ENCODE measurements at places on chromosomes 12 and 14.

DNA sequence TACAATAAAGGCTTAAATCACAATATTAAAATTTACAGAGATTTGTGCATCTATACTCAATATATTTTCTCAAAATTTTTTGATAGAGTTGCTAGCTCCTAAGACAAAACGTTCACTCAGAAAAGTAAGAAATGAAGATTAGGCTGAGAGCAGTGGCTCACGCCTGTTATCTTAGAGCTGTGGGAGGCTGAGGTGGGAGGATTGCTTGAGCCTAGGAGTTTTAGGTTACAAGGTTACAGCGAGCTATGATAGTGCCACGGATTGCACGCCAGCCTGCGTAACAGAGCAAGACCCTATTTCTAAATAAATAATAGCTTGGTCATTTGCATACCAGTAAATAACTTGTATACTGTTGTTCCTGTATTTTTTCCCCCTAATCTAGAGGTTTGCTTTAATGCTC is 35.0 kb upstream of the CFL2 start:
- no peak for DNase-seq

DNA sequence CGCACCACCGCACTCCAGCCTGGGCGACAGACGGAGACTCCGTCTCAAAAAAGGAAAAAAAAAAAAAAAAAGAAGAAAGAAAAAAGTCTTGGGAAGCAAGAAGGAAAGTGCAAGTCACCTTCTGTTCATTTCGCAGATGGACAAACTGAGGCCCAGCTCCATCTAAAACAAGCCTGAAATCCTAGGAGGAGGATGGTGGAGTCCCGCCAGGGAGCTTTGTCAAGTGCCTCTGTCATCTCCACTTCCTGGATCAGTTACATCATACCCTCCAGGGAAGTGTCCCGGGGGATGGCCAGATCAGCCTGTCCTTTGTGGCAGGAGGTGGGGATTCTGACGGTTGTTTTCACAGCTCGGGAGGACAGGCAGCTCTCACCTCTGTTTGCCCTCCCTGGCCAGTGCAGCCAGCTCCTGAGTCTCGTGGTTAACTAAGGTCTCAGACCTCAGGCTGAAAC is 8.7 kb upstream of the SDSL start:
- no peak for DNase-seq

DNA sequence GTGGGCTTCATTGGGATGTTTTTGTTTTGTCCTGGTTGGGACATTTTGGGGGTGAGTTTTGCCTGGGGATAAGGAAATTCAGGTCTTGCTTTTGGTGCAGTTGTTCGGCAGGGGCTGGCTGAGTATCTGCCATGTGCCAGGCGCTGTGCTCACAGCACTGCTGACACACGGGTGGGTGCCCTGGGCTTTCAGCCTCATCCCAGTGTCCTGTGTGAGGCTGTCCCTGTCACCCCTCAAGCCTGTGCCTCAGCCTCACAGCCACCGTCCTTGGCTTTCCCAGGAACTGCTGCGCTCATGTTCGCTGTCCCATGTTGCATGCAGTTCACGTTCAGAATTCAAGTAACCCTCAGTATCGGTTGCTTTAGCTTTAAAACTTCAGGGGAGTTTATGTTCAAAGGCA is 24.9 kb downstream of the XRCC3 start:
- no peak for DNase-seq

DNA sequence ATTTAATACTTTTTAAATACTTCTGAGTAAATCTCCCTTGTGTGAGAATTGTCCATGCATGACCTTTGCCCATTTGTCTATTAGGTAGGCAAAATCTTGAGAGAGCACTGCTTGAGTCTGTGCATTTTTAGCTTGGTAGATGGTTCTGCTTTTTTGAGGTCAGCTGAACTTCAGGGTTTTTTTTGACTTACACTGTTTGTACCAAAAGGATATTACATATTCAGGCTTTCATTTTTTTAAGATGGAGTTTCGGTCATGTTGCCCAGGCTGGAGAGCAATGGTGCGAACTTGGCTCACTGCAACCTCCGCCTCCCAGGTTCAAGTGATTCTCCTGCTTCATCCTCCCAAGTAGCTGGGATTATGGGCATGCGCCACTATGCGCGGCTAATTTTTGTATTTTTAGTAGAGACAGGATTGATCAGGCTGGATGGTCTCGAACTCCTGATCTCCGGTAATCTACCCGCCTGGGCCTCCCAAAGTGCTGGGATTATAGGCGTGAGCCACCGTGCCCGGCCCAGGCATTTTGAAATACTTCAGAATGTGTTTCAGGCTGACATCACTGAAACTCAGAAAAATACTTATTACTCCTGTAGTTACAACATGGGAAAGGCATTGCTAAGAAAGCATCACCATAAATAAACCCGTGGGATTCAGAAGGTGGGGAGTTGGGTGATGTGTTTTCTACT is 11.1 kb downstream of the RASSF3 start:
- no peak for DNase-seq

GRCh38 chr12:119444462-119445044 is 110.0 kb downstream of the CCDC60 start:
- DNase-seq: peak; percentile 0

- no peak for DNase-seq
Measured at GRCh38 chr14:23115039-23115731, 3.9 kb downstream of the CEBPE start.

DNA sequence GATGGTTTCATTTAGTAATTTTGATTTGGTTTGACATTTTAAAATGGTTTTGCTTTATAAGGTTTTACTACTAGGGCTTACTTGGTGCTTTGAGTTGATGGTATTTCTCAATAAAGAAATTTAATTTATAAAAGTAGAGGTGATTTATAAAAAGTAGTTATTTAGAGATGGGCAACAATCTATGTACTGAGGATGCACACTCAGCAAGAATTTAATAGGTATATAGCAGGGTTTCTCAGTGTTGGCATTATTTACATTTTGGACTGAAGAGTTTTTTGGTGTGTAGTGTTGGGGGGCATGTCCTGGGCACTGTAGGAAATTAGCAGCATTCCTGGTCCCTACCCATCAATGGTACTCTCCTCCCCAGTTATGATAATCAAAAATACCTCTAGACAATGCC is 47.7 kb downstream of the PPHLN1 start:
- no peak for DNase-seq

Data from stimulated activated CD4-positive, alpha-beta T cell treated with anti-CD3 and anti-CD28 coated beads, Interleukin-1b, Interleukin-23, amount 100 ng/mL, for 1 hour (primary cell).